Activated T-helper 9 cell treated with anti-CD3 and anti-CD28 coated beads, Interleukin-2, amount 50 U/mL, for 16 hours (primary cell): ENCODE measurements at places on chromosomes 2 and 18.

DNA sequence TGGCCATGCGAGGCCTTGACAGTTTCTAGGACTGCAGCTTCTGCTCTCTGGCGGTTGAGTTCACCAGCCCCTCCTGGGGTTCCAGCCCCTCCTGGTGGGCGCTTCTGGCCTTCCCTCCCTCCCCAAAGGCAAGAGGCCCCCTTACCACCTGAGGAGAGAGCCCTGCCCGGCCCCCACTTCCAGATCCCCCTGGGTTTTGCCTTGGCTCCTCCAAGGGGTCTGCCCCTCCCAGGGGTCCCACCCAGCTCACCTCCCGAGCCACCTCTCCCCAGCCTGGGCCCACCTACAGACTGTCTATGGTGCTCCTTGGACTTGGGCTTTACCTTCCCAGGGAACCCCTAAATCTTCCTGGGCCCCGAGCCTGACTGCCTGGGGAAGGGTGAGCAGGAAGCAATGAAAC lies 264.5 kb downstream of the ATAD2B start:
- DNase-seq = no peak

DNA sequence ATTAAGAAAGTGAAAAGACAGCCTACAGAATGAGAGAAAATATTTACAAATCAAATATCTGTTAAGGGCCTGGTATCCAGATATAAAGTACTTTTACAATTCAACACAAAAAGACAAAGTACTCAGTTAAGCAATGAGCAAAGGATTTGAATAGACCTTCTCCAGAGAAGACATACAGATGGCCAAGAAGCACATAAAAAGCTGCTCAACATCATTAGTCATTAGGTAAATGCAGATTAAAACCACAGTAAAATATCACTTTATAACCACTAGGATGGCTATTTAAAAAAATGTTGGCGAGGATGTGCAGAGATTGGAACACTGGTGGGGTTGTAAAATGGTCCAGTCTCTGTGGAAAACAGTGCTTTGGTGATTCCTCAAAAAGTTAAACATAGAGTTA lies 38.9 kb downstream of the RAB31 start:
- no peak for DNase-seq

GRCh38 chr2:907706-908105 lies 42.9 kb upstream of the SNTG2 start:
- no peak for DNase-seq

DNA sequence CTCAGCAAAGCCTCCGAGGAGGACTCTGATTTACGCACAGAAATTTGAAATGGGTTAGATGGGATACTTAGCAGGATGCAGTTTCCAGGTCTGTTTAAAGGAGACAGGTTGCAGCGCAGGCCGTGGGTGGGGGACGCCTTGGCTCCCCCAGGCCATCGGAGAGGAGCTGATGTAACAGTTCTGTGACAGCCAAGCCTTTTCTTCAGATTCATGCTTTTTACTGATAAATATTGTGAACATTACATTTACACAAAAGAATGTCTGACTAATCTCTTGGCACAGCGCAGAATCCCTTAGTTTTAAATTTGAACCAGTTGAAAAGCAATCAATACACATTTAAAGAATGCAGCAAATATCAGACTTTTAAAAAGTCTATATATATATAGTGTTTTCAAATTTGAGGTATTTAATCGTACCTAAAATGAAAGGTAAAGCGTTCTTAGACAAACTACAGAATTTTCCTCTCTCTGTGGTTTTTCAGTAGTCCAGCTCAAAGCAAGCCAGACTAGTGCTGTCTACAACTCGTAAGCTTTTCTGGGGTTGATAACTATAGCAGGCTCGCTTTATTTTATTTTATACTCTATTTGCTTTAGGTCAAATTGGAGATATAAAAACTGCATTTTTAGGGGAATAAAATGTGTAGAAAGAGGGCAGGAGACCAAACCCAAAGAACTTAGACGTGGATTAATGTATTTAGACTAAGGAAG lies 221.9 kb downstream of the PIEZO2 start:
- no peak for DNase-seq

DNA sequence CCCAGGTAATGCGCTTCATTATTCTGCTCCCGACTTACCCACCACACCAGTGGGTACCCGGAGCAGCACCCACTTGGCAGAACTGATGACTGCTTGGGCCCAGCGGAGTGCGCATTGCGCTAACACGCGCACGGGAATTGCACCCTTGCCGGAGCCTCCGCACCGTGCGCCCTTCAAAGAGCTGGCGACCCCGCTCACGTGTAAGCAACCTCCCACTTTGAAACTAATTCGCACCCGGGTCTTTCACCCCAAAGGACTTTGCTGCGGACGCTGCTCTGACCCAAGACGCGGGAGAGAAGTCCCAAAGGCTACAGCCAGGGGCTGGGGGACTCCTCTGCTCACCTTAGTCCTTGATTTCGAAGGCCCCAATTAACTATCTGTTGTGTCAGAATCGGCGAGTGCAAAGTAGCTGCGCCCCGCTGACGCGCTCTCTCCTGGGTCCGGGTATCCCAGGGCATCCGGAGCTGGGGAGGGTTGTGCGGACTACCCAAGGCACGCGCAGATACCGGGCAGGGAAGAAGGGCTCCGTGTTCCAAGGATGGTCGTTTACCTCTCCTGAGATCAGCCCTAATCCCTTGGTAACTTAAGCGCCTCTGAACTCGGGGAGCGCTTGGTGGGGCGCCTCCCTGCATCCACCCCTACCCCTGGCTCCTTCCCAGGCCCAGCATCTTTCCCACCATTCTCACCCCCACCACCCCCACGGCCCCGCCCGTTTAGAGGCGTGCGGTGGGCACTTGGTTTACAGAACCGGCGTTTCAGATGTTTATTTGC lies 13.1 kb upstream of the SATB2 start:
- DNase-seq = no peak

- DNase-seq = no peak
These were observed 678.6 kb upstream of the HS6ST1 start for GRCh38 chr2:128997166-128997866.

DNA sequence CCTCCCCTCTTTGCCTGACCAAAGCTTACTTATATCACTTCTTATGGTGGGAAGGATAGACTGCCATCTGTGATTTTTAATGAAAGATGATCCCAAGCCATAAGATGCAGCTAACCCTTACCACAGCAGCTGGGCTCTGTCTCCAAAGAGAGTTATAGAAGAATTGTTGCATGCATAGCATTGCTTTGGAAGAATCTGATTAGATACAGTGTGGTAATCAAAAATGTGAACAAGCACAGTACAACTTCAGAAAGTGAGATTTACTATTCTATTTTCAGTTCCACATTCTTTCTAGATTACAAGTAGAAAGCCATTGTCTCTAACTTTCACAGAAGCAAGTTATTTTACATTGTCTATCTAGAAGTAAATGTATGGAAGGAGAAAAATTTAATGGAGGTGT lies 129.0 kb upstream of the ACVR2A start:
- no peak for DNase-seq

GRCh38 chr2:169303579-169304305 lies 58.6 kb downstream of the LRP2 start:
- no peak for DNase-seq

DNA sequence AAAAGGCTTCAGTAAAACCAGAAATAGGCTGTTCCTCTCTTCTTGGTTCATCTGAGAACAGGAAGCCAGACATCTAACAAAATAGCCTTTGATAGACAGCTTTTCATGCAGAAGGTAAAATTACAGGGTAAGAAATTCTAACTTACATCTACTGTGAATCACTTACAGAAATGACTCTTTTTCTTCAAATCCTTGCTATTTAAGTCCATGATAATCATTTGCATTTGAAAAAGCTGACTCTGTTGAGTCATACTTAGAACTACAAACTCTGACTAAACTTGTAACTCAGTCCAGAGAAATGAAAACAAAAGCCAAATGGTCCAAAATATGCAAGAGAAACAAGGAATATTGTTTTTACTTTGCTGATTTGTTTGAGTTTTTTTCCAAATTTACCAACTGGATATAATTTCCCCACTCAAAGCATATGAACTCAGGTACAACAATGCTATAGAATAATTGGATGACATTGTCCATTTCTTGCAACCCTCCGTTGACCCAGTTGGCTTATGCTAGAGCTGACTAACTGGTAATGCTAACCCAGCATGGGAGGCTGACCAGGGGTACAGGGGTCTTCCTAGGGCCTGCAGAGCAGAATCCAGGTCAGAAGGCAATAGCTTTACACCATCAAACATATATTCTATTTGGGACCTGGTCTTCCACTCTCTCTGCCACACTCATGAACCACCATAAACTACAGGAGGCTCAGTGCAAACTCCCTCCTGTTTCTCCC lies 18.8 kb upstream of the MREG start:
- DNase-seq = no peak

GRCh38 chr2:102310964-102311640 lies at the start of gene IL1RL1:
Gene IL1RL1 (plus strand): TSS chr2:102311563. CDS start chr2:102338265, 26,702 bp downstream.
- DNase-seq = no peak

- DNase-seq = no peak
These were observed 18.1 kb upstream of the MAPRE3 start for GRCh38 chr2:26952374-26952773.
